ENCODE measurements at places on chromosomes 2 and 18.

DNA sequence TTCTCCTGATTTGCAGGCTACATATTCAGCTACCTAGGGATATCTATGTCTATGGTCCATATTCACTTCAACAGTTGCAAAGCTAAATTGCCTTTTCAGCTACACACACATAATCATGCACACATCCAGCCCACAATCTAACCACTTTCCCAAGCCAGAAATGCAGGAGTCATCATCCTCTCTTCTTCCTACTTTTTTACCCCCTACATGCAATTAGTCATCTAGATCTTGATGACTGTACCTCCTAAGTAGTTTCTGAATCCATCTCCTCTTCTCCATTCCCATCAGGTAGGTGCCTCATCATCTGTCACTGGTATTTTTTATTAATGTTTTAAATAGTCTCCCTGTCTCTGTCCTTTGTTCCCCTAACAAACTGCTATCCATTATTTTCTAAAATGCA lies 23.7 kb upstream of the SPRED2 start:
- no peak for DNase-seq

DNA sequence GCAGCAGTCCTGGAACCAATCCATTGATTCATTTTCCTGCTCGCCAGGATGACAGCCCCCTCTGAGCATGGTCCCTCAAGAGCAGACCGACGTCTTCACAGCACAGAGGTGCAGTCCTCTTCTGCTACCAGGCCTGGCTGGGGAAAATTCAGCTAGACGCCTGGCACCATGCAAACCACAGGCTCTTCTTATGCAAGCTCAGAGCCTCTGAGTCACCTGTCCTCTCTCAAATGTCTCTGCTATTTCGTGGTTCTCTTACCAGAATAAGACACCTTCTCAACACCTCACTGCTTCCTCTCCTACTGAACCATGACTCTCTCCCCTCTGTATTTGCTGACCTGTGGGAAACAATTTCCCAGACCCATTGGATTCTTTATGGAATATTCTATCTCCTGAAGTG lies 79.8 kb upstream of the CYRIA start:
- DNase-seq = no peak

DNA sequence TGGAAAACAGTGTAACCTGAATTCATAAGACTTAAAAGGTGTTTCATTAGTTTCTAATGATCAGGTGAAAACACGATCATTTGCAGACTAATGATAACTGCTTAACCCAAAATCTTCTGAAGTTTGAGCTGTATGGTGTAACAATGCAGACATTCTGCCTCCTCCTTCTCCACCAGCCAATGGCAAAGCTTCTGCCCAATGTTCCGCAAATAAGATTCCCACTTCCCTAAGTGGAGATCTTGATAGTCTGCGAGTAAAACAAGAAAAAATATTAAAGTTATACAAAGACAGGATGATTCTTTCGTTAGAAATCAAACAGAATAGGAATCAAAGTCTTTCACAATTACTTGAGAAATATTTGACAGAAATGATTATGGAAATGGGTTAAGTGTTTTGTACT lies 8.1 kb downstream of the C2orf42 start:
- no peak for DNase-seq

GRCh38 chr2:127722807-127723206 lies 21.5 kb downstream of the SFT2D3 start:
- no peak for DNase-seq

DNA sequence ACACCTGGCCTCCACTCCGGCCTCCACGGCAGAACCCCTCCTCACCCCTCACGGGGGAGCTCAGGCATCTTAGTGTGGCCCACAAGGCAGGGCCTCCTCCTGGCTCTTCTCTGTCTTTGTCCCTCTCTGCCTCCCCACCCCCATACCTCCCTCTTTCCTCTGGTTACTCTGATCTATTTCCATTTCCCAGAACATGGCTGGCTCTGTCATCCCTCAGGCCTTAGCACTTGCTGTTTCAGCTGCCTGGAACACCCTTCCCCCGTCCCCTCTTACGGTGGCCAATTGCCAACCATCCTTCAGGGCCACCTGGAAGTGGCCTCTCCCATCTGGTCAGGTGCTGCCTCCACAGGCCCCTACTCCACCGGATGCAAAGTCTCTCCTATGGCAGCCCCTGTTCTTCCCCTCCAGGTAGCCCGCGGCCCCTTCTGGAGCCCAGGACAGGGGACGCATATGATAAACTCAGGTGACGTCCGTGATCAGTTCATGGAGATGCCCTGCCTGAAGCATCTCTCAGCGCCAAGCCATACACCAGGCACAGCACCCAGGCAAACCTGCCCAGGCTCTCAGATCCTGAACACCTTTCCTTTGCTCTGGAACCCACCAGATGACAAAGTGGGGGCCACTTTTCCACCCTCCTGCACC lies 3.6 kb upstream of the ECEL1 start:
- no peak for DNase-seq

All from GM04504 (cell line).